ENCODE measurements at places on chromosomes 12 and 14.
A peak's percentile ranks its signal among the peaks of the same experiment; 100 is the strongest.

DNA sequence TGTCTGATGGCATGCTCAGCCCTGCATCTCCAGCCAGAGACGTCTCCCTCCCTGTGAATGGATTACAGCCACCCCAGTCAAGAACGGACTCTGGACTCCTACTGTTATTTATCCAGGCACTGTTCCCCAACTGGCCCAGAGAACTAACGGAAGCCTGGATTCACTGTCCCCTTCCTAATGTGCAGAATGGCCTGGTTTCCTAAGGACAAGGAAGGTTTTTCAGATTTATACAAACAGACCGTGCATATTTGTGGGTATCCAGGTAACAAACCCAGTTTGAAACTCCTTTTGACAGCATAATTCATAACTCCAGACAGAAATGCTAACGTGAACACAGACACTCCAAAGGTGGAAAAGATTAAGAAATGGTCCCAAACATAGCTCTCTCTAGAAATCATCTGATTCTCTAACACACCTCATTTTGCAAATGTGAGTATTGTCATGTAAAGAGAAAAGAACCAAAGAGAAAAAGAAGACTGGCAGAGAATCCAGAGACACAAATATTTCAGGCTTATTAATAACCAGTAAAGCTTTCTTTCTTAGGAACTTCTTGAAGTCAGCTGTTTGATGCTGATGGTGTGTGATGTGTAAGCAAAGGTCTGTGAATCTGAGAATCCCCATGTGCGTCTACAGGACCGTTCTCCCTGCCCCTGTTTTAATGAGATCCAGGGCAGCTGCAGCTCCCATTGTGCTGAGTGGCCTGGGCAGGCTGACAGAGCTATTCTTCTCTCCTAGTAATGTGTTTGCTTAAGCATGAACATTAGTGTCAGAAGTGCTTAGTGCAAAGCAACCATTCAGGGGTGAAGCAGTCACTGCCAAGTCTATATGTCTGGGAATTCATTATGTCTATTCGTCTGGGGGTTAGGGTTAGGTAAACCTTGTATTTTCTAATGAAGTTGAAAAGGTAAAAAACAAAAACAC, 86.8 kb upstream of the HIF1A start:
- no peak for DNase-seq

DNA sequence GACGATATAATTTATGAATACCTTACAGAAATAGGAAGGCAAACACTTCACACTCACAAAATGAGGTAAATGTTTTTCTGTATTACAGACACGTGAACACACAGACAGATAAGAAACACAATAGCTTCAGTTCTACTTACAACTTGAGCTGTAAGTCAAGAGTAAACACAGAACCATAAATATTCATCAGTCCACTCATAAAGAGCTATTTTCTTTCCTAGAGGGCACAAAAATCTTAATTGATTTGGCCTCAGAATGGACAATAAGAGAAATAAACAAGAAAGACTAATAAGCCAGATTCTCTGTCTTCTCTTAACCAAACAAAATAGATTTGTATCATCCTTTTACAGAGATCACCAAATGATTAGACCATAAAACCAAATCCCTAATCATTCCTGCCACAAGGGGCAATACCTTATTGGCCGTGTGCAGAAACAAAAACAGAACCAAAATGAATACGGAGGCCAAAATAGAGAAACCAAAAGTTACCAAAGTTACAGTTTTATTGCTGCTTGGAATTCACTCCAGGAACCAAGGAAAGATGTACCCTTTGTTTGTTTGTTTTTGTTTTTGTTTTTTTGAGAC, 38.1 kb upstream of the GARIN2 start:
- DNase-seq = no peak

DNA sequence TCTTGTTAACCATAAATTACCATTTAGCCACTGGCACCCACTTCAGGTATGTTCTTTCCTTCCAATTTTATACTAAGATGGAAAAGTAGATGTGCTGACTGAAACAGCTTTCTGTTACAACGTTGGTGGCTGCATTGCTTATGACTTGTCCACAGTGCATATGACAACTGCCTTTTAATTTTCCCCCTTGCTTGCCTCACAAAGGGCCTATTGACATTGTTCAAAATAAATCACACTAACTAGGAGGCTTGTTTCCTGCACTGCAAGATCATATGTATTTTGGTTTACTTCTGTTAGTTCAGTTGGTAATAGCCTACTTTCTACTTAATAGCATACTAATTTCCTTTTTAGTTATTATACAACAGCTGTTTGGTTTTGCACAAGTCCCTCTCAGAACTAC, 55.4 kb downstream of the SCAF11 start:
- no peak for DNase-seq

- no peak for DNase-seq
Observed at GRCh38 chr12:116361414-116362223, 84.1 kb upstream of the MED13L start.

- peak; percentile 90 for DNase-seq
Observed at GRCh38 chr12:67630373-67631088, 18.0 kb upstream of the DYRK2 start.

- DNase-seq = no peak
Observed at GRCh38 chr14:50773632-50774541, 57.1 kb downstream of the NIN start.

DNA sequence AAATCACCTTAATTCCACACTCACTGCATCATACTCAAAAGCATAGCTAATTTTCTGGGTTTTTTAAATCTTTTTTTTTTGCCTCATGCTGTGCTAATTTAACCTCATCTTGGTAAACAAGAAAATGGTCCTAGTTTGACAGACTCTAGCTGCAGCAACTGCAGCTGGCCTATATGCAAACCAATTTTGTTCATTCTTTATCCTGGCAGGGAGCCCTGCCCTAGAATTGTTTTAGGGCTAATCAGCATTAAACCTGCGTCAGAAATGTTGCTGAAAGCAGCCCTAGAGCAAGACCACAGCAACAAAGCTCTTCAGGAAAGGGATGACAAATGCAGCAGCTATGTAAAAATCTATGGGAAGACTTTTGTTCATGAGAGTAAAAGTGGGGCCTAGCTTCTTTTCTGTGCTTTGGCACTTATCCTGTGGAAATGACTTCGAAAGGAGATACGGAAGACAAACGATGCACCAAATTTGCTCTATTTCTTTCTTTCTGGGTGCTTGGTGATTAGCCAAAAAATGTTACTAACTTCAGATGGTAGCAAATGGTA, 72.2 kb downstream of the DENND5B start:
- no peak for DNase-seq

DNA sequence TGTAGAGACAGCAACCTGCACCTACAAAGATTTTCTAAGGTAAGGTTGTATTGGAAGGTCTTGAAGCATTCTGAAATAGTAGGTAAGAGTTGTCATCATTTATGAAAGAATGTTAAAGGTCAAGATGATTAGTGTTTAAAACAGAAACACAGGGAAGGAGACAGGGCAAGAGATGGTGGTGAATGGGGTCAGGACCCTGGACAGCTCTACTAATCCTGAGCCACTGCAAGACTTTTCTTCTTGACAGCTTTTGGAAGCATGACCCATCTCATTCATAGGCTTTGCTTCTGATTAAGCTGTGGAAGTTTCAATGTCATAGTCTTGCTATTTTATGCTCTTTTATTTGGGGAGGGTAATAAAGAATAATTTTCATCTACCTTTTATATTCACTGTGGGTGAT, 75.5 kb upstream of the CAND1 start:
- peak; percentile 5 for DNase-seq

- no peak for DNase-seq
Observed at GRCh38 chr14:75435473-75435872, 7.7 kb downstream of the JDP2 start.

DNA sequence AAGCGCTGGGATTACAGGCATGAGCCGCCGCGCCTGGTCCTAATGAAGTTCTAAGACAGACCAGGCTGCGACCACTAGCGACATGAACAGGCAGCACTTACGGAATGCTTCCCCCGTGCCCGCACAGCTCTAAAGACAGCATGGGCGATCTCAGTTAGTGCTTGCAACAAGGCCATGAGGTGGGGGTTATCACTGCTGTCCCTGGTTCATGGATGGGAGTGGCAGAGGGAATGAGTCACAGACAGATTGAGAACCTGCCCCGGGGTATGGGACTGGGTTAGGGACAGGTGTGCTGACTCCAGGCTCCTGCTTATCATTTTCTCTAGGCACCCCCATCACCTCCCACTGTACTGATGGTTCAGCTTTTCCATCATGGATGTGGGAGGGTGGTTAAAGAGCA, 160.9 kb downstream of the VRK1 start:
- no peak for DNase-seq

- no peak for DNase-seq
Observed at GRCh38 chr12:89933911-89934310, 225.3 kb upstream of the ATP2B1 start.

DNA sequence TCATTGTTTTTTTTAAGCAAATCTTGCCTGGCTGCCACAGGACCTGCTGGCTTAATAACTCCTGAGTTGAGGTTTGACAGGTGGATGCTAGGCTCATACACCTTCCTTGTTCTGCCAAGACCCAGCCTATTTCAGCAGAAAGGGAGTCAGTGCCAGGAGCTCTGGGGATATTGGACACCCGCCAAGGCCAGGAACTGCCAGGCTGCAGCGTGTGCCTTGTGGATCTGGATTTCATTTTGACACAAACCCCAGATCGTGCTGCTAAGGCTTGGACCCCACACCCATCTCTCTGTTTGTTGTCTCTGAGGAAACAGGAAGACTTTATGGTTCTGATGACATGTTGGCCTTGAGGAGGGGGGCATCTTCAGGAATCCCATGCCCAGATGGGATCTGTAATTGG, 44.4 kb upstream of the PRIMA1 start:
- no peak for DNase-seq

DNA sequence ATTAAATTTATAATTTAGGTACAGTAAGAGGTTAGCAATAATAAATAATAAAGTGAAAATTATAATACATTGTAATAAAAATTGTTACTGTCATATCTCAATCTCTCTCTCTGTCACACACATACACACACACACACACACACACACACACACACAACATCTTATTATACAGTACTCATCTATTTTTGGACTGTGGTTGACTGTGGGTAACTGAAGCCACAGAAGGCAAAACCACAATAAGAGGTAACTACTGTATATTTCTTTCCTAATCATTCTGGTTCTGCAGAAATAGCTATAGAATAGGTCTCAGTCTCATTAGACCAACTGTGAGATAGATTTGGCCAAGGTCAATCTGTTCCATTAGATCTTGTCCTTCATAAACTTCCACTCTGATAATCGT, 33.1 kb upstream of the PTPRO start:
- DNase-seq = peak; percentile 6

- no peak for DNase-seq
Observed at GRCh38 chr12:20421421-20421820, 53.1 kb downstream of the PDE3A start.

DNA sequence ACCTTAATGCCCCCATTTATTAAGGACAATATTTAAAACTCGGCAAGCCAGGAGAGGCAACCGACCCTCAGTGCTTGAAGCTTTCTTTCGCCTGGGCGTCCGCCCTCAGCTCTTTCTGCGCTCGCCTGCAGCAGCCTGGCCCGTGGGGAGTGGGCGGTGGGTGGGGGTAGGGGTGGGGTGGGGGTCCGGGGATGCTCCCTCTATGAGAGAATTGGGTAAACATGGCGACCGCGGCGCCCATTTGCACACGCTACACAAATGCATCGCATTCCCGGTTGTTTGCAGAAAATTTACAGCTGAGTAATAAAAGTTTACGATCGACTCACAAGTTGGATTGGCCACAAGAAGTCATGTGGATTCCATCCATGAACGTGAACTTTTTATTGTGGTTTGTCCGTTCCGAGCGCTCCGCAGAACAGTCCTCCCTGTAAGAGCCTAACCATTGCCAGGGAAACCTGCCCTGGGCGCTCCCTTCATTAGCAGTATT, 7.7 kb downstream of the HOXC8 start:
- no peak for DNase-seq
